ENCODE measurements at places on chromosomes 5 and 9.

DNA sequence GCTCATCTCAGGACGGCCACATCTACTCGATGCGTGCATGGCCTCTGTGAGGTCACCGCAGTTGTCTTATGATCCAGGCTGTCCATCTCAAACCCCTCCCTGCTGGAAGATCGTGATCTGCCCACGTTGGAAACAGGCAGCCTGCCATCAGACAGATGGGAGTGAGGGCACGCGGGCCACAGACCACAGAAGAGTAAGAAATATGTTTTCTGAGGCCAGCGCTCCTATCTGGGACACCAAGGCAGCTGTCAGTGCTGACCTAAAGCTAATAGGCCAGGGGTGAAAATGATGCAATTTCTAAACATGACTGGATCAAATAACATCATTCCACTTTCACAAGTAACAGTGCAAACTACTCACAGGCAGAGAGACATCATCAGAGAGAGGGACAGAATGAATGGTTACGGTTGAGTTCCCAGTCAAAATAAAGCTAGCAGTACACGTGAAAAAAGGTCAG lies 57.1 kb upstream of the CER1 start:
- no peak for DNase-seq

GRCh38 chr5:142852416-142853198 lies 82.4 kb downstream of the ARHGAP26 start:
- no peak for DNase-seq

DNA sequence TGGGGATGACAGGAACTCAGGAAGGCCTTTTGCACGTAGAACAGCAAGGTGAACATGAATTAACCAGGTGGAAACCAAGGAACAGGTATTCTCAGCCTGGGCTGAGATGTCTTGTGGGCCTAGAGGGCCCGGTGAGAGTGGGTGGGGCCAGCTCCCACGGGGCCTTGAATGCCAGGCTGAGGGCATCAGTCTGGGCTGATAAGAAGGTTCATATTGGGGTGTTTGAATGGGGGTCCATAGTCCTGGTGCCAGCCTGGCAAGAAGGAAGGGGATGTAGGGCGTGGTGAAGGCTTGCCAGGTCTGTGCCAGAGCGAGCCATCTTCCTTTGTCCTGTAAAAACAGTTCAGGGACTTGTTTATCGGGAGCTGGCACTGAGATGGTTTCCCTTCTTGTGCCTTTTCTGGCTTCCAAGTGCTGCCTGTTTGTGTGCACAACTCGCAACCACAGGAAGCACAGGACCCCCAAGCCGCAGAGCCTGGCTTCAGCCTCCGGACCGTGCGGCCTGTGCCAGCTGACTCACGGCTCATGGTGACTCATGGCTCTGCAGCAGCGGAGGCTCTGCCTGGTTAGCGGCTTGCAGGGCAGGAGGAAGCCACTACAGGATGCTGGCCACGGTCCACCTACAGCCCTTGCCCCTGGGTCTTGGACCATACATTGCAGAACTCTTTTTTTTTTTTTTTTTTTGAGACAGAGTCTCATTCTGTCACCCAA lies 2.4 kb downstream of the CARD19 start:
- DNase-seq, result no peak

DNA sequence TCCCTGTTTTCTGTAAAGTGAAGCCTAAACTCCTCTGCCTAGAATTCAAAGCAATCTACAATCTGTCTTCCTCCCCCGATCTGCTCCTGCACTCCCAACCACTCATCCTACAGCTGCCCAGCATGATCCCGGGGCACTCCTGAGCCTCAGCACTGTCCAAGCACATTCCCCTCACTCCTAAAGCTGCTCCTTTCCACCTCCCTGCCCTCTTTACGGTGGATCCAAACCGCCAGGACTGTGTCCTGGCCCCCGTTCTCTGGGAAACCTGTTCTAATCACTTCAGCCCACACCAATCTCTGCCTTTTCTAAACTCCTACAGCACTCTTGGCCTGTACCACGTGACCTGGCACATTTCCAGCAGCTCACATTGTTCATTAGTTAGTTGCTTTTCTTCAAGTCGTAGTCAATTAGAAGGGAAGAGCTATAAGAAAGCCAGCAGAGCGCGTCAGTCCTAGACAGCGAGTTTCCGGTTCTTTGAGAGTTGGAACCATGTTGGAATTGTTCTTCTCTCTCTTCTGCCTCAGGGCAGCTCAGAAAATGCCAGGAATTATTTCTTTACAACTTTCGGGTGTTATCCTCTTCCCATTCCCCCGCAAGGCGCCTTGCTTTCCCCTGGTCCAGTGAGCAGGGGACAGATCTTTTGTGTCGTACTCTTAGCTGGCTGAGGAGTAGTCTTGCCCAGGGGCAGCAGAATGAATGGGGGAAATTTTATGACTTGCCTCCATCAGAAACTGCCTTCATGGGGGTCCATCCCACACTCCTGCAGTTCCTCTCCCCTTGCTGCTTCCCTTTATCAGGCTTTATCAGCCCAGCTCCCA lies 60.7 kb downstream of the NRG2 start:
- DNase-seq, result no peak

DNA sequence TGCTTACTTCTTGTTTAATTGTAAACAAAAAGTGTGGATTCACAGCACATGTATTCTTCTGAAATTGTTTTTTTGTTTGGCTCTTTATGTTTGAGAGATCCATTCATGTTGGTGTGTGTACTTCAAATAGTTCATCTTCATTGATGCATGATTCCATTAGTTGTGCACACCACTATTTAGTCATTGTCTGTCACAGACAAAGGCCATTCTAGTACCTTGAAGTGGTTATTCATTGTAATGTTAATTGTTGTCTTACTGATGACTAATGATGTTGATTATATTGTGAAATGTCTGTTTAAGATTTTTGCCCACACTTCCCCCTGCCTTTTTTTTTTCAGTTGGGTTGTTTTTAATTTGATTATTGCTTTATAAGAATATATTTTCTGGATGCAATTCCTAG lies 391.3 kb downstream of the DIRAS2 start:
- DNase-seq, result no peak

GRCh38 chr5:53037141-53037859 lies 48.1 kb downstream of the ITGA2 start:
- DNase-seq, result no peak

GRCh38 chr5:127324756-127325155 lies 34.2 kb downstream of the MEGF10 start:
- no peak for DNase-seq

DNA sequence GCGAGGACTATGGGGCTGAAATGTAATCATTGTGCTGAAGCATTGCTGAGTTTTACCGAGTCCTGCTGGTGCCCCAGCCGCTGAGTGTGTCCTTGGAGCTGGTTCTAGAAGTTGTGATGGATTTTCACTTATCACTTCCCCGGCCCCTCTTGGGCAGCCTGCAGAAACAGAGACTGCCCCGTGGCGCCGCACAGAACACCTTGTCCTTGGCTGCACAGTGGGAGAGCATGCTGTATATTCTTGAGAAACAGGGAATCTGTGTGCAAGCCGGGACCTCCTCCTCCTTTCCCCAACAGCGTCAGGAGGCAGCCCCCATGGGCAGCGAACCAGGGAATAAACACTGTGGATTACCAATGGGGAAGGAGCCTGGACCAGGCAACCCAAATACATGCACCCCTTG lies 90.6 kb upstream of the RUFY1 start:
- DNase-seq, result no peak

DNA sequence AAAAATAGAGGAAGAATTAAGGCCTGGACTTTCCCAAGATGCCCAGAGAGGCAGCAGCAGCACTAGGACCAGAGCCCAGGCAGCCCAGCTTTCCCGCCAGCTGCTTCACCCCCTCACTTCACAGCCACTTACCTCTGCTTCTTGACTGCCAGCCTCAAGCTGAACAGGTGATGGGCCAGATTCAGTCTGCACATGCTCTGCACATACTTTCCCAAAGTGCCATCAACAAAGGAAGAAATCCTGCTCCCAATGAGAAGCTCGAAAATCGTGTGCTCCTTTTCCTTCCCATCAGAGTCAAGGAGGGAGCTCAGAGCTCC lies 4.1 kb upstream of the SLC25A48 start:
- DNase-seq, result no peak

DNA sequence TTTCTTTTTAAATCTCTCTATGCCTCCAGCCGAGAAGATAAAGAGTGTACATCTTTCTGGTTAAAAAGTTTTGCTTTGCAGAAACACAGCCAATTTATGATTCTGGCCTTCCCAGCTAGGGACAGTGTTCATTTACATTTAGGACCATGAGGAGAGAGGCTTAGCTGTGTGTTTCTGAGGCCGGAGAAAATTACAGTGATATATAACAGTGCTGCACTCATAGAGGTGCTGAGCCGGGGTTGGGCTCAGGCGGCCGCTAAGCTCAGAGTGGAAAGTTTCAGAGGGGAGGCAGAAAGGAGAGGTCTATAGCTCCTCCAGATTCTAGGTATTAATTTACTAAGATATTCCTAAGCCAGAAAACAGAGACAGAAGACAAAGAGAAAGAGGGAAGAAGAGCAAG lies 37.0 kb upstream of the LCP2 start:
- no peak for DNase-seq

Measured in SIG-M5 (cell line).